Ascending aorta (tissue), 2 donors: ENCODE measurements at places on chromosomes 2 and 18.

DNA sequence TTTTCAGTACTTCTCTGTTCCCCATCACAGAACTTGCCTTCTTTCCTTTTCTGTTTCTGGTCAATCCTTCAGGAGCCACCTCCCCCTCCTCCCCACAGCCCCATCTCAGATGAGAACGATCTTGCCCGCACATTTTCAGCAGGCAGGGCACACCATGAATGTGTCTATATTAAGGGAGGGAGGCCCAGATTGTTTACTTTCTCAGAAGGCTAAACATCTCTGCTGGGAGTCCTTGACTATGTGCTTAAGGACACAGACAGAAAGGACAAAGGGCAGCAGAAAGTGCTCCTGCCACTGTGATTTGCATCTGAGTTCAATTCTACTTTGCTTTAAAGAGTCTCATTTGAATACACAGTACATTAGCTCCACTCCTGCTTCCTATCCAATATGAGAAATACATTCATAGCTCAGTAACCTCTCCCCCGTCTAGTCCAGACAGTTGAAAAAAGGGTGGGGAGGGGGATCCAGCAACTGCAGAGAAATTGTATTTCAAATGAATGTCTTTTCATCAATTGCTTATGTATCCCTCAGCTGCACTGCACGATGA lies 175.0 kb upstream of the PARD3B start:
- H3K27ac ChIP-seq: no peak overlapping the region
- H3K27me3 ChIP-seq: no peaks in the 10 kb centered on the region
- no peaks in the 10 kb centered on the region for H3K36me3 ChIP-seq
- no peak overlapping the region for H3K4me3 ChIP-seq

DNA sequence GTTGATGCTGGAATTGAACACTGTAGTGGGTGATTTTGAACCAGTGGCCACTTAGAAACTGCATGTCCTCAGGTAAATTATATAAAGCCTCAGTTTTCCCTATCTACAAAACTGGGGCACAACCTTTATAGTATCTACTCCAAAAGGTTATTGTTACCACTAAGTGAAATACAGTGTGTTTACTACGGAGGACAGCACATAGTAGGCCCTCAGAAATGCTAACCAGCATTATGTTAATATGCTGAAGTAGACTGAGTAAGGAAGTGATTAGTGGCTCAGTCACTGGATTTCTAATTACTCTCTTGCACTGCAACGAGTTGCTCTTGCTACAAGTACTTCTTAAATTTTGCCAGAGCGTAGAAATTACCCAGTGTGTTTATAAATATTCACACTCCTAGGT lies 139.5 kb downstream of the HAUS1 start:
- H3K27me3 ChIP-seq: no peaks in the 10 kb centered on the region
- no peak overlapping the region for H3K4me3 ChIP-seq
- no peak overlapping the region for H3K27ac ChIP-seq
- H3K4me1 ChIP-seq: no peaks in the 10 kb centered on the region
- H3K36me3 ChIP-seq: no peaks in the 10 kb centered on the region

- no peak overlapping the region for H3K27ac ChIP-seq
- H3K36me3 ChIP-seq: no peaks in the 10 kb centered on the region
- H3K27me3 ChIP-seq: no peaks in the 10 kb centered on the region
- peaks cover 3% of the 10 kb centered on the region for H3K4me1 ChIP-seq
Measured at GRCh38 chr2:50344509-50345106, 687.3 kb downstream of the NRXN1 start.

DNA sequence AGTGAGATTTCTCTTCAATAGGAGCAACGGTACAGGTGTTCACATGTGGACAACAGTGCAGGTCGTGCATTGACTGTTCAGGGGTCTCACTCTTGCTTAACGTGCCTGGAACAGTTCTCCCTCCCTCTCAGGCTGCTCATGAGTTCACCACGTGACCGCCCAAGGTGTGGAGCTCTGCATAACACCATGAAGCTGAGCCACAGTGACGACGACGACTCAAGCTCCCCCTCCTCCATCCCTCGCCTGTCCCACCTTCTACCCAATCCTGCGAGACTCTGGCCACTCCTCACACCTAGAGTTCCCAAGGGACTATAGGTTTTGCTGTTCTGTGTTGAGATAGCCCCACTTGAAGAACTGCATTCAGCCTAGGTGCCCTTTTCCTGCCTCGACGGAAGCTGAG lies 42.8 kb downstream of the STK25 start:
- no peaks in the 10 kb centered on the region for H3K4me1 ChIP-seq
- H3K36me3 ChIP-seq: peaks cover 45% of the 10 kb centered on the region
- H3K27me3 ChIP-seq: no peaks in the 10 kb centered on the region
- no peak overlapping the region for H3K4me3 ChIP-seq

DNA sequence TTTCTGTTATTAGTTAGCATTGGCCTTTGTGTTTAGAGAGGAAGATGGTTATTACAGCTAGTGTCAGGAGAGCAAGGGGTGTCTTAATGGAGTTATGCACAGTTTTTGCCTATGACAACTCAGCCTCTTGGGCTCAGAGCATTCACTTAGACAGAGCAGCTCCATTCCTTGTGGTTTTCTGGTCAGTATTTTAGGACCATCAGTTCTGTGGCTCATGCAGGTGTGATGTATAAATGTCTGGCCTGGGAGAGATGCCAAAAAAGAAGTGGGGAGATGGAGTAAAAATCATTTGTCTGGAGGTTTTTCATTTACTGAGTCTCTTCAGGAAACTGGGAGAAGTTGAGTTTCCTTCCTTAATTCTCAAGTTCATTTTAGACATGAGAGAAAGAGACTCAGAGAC lies 79.7 kb downstream of the PRKCE start:
- no peak overlapping the region for H3K27ac ChIP-seq
- no peak for DNase-seq
- H3K27me3 ChIP-seq: no peaks in the 10 kb centered on the region
- H3K4me3 ChIP-seq: no peak overlapping the region
- no peaks in the 10 kb centered on the region for H3K36me3 ChIP-seq
- H3K4me1 ChIP-seq: no peaks in the 10 kb centered on the region

DNA sequence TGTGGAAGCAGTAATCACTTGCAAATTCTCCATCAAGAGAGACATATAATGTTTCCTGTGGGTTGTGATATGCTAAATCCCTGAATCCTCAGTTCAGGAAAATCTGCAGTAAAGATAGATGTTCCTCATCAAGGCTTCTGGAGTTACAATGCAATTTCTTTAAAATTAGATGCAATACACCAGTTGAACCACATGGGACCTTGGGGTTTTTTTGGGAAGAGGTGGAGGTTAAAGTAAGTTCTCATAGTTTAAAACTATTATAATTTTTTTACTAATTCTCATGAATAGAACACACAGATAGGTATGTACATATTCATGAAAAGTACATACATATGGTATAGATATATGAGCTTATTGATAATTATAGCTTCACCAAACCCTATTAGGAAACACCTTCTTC lies 496.2 kb downstream of the SATB2 start:
- no peak overlapping the region for H3K4me3 ChIP-seq
- no peaks in the 10 kb centered on the region for H3K27me3 ChIP-seq
- no peak overlapping the region for H3K27ac ChIP-seq

DNA sequence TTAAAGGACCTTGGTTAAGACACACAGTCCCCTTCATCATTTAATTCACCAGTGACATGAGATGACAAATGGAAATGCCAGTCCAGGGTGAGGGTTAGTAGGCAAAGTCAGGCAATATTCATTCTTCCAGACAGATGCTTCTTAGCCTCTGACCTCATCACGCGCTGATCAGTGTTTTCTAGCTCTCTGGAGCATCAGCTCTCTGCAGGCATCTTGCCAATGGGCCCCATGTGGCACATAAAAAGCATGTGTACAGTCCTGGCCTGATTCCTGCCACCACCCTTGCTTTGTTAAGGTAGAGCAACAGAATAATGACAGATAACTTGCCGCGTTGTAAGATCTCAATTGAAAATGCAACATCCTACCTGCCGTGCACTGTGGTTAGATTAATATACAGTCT lies 20.3 kb upstream of the NPAS2 start:
- DNase-seq: no peak
- no peaks in the 10 kb centered on the region for H3K36me3 ChIP-seq
- H3K27ac ChIP-seq: no peak overlapping the region
- H3K27me3 ChIP-seq: no peaks in the 10 kb centered on the region
- H3K4me1 ChIP-seq: no peaks in the 10 kb centered on the region

DNA sequence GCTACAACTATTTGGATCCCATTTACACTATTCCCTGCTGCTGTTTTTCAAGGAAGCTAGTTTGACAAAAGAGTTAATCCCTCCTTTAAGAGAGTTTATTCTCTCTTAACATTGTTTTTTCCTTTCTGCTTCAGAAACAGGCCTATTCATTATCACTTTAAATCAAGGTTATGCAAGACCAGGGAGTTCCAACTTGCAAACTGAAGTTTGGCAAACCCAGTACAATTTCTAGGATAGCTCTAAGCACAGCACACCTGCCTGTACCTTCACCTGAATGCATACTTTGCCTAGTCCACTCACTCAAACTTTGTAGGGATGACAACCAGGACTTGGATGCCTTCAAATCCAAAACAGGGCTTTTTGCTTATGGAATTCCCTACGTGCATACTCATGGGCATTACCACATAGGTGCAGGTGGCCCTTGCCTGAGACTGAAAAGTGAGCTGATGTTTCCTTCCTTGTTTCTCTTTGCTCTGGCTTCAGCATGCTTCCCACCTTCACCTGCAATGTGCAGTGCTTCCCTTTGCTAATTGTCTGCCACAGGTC lies 193.8 kb upstream of the MMADHC start:
- no peak for DNase-seq
- no peaks in the 10 kb centered on the region for H3K36me3 ChIP-seq
- no peaks in the 10 kb centered on the region for H3K4me1 ChIP-seq
- H3K27me3 ChIP-seq: no peaks in the 10 kb centered on the region
- no peak overlapping the region for H3K4me3 ChIP-seq
- H3K27ac ChIP-seq: no peak overlapping the region

GRCh38 chr2:105446501-105446900 lies 47.6 kb upstream of the FHL2 start:
- H3K4me3 ChIP-seq: no peak overlapping the region
- DNase-seq: no peak
- no peaks in the 10 kb centered on the region for H3K27me3 ChIP-seq
- H3K36me3 ChIP-seq: no peaks in the 10 kb centered on the region
- H3K4me1 ChIP-seq: no peaks in the 10 kb centered on the region

- no peaks in the 10 kb centered on the region for H3K36me3 ChIP-seq
- no peaks in the 10 kb centered on the region for H3K27me3 ChIP-seq
- H3K4me1 ChIP-seq: no peaks in the 10 kb centered on the region
- no peak overlapping the region for H3K27ac ChIP-seq
- no peak for DNase-seq
Measured at GRCh38 chr18:56900195-56901094, 246.4 kb upstream of the BOD1L2 start.

GRCh38 chr2:86170449-86170848 lies 24.8 kb downstream of the IMMT start:
- H3K27ac ChIP-seq: no peak overlapping the region
- H3K27me3 ChIP-seq: no peaks in the 10 kb centered on the region
- H3K4me3 ChIP-seq: no peak overlapping the region

GRCh38 chr2:101193033-101193626 lies 41.9 kb upstream of the TBC1D8 start:
- no peak overlapping the region for H3K4me3 ChIP-seq
- no peaks in the 10 kb centered on the region for H3K27me3 ChIP-seq
- DNase-seq: no peak
- no peaks in the 10 kb centered on the region for H3K36me3 ChIP-seq
- H3K4me1 ChIP-seq: no peaks in the 10 kb centered on the region

- no peak for DNase-seq
- no peak overlapping the region for H3K4me3 ChIP-seq
- H3K4me1 ChIP-seq: no peaks in the 10 kb centered on the region
Measured at GRCh38 chr2:177024765-177025164, 187.8 kb upstream of the HNRNPA3 start.

DNA sequence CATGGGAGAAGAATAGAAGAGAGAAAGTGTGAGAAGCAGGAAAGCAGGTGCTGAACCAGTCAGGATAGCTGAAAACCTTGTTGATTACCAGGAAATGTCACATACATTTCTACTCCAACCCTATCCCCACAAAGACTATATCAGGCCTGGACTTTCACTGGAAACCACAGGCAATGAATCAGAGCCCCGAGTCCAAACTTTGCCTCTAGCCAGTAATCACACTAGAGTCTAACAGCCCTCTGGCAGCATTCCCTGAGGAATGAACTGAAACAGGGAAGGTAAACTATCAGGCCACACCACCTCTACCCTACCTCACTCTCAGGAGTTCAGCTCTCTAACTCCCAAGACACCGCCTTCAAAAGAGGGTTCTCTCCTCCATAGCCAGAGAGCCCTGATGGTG lies 18.7 kb upstream of the IHH start:
- H3K27me3 ChIP-seq: no peaks in the 10 kb centered on the region
- no peaks in the 10 kb centered on the region for H3K4me1 ChIP-seq
- no peak for DNase-seq
- H3K36me3 ChIP-seq: peaks cover 9% of the 10 kb centered on the region
- H3K27ac ChIP-seq: no peak overlapping the region

- peak; percentile 66 for DNase-seq
- no peak overlapping the region for H3K27ac ChIP-seq
- no peaks in the 10 kb centered on the region for H3K4me1 ChIP-seq
- H3K4me3 ChIP-seq: no peak overlapping the region
- no peaks in the 10 kb centered on the region for H3K36me3 ChIP-seq
- H3K27me3 ChIP-seq: no peaks in the 10 kb centered on the region
Measured at GRCh38 chr2:42770288-42771131, 6.6 kb upstream of the OXER1 start.

- H3K4me1 ChIP-seq: no peaks in the 10 kb centered on the region
- no peak overlapping the region for H3K4me3 ChIP-seq
- no peak for DNase-seq
Measured at GRCh38 chr2:86649119-86649947, 25.7 kb upstream of the RNF103 start.

- no peak overlapping the region for H3K27ac ChIP-seq
- H3K36me3 ChIP-seq: no peaks in the 10 kb centered on the region
- DNase-seq: no peak
Measured at GRCh38 chr18:63619661-63620060, 24.4 kb downstream of the SERPINB4 start.

DNA sequence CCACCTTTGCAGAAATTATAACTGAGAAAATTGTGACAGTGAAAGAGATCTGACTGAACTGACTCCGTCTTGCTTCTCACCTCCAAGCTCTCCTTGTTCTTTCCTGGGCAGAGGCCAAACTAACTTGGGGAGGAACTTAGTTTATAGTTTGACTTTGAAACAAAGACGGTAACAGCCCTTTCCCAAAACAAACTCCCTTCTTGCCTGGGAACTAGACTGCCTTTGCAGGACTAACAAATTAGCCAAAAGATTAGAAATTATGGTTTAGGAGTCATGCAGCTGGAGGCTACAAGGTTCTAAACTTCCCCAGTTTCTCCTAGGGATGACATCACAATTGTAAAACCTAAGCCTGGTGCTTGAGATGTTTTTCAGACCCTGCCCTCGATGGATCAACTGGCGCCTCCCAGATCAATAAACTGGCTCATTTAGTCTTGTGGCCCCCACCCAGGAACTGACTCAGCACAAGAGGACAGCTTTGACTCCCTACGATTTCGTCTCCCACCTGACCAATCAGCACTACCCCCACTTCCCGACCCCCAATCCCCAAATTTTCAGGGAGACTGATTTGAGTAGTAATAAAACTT lies 137.7 kb downstream of the ALPK2 start:
- no peak for DNase-seq
- H3K27ac ChIP-seq: no peak overlapping the region
- H3K4me1 ChIP-seq: no peaks in the 10 kb centered on the region
- no peak overlapping the region for H3K4me3 ChIP-seq
- no peaks in the 10 kb centered on the region for H3K36me3 ChIP-seq
- H3K27me3 ChIP-seq: no peaks in the 10 kb centered on the region

GRCh38 chr18:32823226-32823625 lies 50.4 kb upstream of the KLHL14 start:
- H3K27ac ChIP-seq: no peak overlapping the region
- no peaks in the 10 kb centered on the region for H3K4me1 ChIP-seq
- H3K27me3 ChIP-seq: no peaks in the 10 kb centered on the region
- H3K36me3 ChIP-seq: no peaks in the 10 kb centered on the region
- DNase-seq: no peak

- no peak overlapping the region for H3K27ac ChIP-seq
- no peaks in the 10 kb centered on the region for H3K36me3 ChIP-seq
- DNase-seq: no peak
- H3K27me3 ChIP-seq: no peaks in the 10 kb centered on the region
Measured at GRCh38 chr2:240320204-240320993, 115.1 kb upstream of the GPC1 start.
